ENCODE measurements at places on chromosomes 16 and 17. TPM values are rescaled to one million over a fixed set of nuclear protein-coding genes. Genes with fewer than 3 reads are reported as not detected.

- DNase-seq: no peak
Measured at GRCh38 chr17:6257336-6257735, 177.6 kb downstream of the AIPL1 start.

DNA sequence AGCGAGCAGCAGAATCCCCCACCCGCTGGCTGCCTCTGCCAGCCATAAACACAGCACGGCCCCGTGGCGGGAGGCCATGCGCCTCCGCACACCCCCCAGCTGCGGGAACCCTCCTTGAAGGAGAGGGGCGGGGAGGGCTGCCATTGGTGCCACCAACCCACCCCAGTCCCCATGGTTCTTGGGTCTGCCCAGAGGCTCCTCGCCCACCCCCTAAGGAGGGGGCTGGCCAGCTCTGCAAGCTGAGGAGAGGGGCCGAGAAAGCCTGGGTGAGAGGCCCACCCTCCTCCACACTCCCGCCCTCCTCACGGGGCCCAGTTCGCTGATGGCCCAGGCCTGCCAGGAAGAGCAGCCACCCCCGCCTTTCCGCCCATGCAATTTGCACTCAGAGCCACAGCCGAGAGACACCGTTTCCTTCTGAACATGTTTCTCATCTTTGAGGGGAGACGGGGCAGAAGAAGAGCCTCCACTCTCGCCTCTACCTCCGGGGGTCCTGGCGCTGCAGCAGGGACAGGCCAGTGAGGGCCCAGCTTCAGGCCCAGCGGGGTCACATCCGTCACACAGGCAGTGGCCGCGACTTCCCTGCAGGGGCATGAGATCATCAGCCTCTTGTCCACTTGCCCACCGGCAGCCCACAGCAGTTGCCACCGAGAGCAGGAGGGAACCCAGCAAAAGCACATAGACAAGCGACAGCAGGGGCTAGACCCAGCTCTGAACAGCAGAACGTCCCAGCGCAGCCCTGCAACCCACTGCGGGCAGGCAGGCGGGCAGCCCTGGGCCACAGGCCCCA is 23.0 kb downstream of the KATNB1 start:
- no peak for DNase-seq

- no peak for DNase-seq
Measured at GRCh38 chr16:52652033-52652432, 105.1 kb upstream of the TOX3 start.

DNA sequence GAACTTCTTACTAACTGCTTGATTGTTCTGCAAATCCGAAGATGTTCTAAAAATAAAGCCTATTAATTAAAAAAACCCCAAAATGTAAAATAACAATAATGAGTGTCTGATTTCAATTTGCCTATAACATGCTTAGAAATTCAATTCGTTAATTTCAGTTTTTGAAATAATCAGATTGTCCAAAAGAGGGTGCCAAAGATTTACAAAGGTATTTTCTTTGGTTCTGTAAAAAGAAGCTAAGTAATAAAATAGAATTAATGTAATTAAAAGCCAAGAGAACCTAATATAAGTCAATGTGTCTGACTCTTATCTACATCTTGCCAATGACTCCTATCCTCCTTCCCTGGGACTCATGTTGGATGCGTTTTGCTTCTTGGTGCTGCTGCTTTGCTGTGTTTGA is 75.0 kb upstream of the CPHXL start:
- DNase-seq: no peak

GRCh38 chr17:74372426-74372825 is 5.1 kb downstream of the GPR142 start:
- DNase-seq: no peak

HSD17B2 gene
- total RNA-seq: 0.23 TPM

DPEP1 gene
- total RNA-seq: 24.7 TPM

MYL4 gene
- total RNA-seq: not detected

TBC1D28 gene
- 0.09 TPM for total RNA-seq

PIK3R5 gene
- 5.9 TPM for total RNA-seq

MLKL gene
- total RNA-seq: 4.4 TPM

Measured in WTC11 (cell line).